ENCODE measurements at places on chromosomes 6 and 20. TPM values are rescaled to one million over a fixed set of nuclear protein-coding genes. Genes with fewer than 3 reads are reported as not detected.

The RREB1 gene
- total RNA-seq = 27.8 TPM

GRCh38 chr6:15881150-15881549 is 218.3 kb upstream of the DTNBP1 start:
- no peak for DNase-seq

DNA sequence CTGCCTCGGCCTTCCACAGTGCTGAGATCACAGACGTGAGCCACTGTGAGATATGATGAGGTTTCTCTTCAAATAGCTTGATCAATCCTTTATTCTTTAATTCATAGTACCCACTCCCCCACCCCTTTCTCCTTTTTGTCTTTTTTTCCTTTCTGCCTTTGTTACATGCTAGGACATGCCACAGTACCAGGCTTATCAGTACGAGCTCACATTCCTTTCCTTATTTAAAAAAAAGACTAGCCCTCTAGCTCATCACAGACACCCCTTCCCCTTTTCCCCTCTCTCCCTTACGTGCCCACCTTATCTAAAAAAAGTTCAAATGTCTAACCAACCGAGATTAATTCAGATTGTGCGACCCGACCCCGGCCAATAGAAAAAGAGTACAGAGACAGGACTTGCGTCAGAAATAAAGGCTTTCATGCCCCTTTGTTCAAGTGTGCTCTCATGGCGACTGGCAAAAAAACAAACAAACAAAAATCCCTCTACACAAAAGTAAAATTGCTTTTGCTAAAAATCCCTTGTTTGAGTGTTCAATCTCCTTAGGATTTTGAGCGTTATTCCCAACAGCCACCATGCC is 49.2 kb downstream of the MRAP2 start:
- no peak for DNase-seq

DNA sequence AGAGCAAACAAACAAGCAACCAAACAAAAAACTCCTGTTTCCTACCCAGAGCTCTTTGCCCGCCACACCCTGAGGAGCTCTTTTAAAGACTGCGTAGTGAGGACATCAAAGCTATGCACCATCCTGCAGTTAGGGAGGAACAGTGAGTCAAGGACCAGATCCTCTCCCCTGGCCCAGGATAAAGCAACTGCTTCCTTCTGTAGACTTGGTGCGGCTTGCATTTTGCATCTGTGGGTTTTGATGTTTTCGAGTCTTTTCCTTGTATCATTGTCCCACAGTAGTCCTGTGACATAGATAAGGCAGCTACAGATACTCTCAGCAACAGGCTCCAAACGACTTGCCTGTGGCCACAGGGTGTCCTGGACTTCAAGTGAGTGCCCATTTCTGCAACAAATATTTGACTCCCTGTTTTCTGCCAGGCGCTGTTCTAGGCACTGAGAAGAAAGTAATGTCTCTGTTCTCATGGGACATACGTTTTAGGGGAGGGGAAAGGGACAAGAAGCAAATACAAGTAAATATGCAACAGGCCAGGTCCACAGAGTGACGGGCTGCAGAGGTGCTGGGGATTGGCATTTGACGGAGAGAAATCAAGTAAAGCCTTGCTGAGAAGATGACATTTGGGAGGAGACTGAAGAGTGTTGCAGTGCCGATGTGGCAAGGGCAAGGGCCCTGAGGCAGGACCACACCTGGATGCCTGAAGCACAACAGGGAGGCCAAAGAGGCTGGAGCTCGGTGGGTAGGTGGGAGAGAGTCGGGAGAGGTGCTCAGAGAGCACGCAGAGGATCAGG is 35.9 kb upstream of the MAP3K4 start:
- no peak for DNase-seq

The C6orf132 gene
- 1.3 TPM for total RNA-seq
